Adipocyte (in vitro differentiated cells): ENCODE measurements at places on chromosomes 12 and 14.

DNA sequence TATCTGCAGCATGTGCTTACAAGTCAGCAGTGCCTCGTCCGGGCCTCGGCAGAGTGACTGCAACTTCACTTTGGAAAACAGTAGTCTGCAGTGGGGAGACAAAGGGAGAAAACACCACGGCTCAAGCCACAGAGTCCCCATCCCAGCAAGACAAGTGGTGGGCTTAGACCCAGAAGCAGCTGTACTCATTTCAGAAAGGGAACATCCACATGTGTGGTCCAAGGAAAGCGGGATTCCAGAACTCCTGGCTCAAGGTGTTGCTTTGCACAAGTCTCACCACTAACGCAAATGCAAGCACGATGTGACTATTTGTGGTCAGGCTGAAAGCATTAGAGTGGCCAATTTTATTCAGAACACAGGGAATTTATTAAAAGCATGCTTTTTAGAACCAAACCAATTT is 198.3 kb downstream of the TTC7B start:
- DNase-seq = no peak

GRCh38 chr14:50932156-50932555 is 12.1 kb downstream of the PYGL start:
- DNase-seq = no peak

GRCh38 chr12:91940826-91941570 is 204.6 kb downstream of the BTG1 start:
- no peak for DNase-seq

DNA sequence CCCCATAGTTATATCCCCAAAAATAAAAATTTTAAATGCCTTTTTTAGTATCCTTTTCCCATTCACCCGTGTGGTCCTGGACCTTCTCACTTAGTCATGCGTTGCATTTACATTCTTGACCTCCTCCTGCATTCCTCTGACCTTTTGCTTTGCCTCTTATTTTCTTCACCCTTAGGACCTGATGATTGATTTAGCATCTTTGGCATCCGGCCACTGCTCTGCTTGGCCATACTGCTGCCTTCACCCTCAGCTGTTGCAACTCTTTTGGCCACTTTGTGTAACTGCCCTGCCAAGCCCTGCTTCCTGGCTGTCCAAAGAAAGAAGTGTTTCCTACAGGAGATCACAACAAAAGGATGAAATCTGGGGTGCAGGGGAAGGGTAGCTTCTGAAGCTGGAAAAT is 48.8 kb upstream of the SLC38A4 start:
- no peak for DNase-seq

- DNase-seq = no peak
Measured at GRCh38 chr12:107662484-107662883, 23.1 kb upstream of the PWP1 start.

- peak; percentile 71 for DNase-seq
Measured at GRCh38 chr14:44803239-44803905, 158.4 kb downstream of the KLHL28 start.
